ENCODE measurements at places on chromosomes 3 and 15.

GRCh38 chr3:49611719-49612118 is 57.4 kb downstream of the BSN start:
- no peak for DNase-seq

- no peak for DNase-seq
Observed at GRCh38 chr3:117150628-117151027, 441.0 kb downstream of the TUSC7 start.

DNA sequence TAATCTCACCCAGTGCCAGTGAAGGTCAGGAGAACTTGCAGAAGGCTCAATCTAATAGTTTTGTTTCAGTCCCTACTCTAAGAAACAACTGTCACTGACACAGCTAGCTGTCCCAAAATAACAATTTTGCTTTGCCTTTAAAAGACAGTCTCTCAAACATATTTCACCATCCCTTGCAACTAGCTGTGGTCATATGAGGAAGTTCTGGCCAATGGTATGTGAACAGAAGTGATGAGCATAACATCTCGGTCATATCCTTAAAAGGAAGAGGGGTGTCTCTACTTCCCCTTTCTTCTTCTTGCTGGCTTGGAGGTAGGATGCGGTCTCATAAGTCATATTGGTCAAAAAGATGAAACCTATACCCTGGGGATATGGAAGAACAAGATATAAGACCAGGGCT is 198.1 kb downstream of the NEK10 start:
- DNase-seq: no peak

- DNase-seq: no peak
Observed at GRCh38 chr3:196397941-196398340, 34.3 kb downstream of the UBXN7 start.

DNA sequence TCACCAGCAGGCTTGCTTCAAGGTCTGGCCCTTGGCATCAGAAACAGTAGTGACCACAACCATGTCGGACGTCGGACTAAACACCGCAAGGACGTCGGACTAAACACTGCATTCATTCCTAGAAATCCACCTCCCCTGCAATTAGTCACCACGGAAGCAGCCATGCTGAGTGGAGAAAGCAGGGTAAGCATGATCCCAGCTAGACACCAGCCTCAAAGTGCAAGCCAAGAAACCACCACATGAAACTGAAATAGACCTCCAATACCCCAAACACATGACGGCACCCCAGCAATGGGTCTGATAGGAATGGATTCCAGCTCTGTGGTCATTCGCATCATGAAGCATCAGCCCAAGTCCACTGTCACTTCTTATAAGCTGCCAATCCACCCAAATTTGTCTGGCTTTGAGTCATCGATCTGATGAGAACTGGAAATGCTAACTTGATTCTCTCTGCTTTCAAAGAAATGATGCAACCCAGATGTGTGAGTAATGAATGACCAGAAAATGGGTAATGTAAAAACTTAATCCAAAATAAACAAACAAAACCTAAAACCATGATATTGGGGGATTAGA is 348.3 kb upstream of the TMCO5A start:
- no peak for DNase-seq

GRCh38 chr15:40340740-40341400 is at the start of gene CCDC9B:
Gene CCDC9B, minus strand, starts transcription at chr15:40340939. Its CDS starts 120 bp downstream, at chr15:40340819.
- DNase-seq: no peak
